Upper lobe of right lung (tissue), 1 donor: ENCODE measurements at places on chromosomes 5 and 9.

- no peak for DNase-seq
Measured at GRCh38 chr5:157107508-157107907, 1.3 kb downstream of the HAVCR2 start.

GRCh38 chr9:136055715-136056545 is 39.2 kb downstream of the NACC2 start:
- DNase-seq = peak; percentile 59

- no peak for DNase-seq
Measured at GRCh38 chr5:170749911-170750431, 33.6 kb upstream of the GABRP start.

DNA sequence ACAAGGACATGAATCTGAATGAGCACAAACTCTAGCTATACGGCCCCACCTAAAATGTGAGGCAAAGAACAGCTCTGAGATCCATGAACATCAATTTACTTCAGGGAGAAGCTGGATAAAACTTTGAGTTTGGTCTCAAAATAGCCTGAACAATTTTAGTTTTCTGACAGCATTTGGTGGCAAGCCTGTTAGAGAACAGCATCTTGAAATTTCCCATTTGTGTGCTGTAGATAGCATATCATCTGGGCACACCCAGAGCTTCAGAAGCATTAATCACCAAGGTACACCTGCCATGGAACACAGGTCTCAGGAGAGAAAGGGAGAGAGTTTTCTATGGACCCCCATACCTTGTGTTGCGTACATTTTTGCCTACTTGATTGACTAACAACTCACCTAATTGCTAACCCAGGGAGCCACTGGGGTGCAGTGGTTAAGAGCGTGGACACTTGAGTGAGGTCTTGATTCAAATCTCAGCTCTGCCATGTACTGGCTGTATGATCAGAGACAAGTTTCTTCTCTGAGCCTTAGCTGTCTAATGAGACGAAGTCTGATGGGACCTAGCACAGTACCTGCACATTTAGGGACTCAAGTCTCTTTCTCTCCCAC is 264.9 kb downstream of the PIK3R1 start:
- no peak for DNase-seq

DNA sequence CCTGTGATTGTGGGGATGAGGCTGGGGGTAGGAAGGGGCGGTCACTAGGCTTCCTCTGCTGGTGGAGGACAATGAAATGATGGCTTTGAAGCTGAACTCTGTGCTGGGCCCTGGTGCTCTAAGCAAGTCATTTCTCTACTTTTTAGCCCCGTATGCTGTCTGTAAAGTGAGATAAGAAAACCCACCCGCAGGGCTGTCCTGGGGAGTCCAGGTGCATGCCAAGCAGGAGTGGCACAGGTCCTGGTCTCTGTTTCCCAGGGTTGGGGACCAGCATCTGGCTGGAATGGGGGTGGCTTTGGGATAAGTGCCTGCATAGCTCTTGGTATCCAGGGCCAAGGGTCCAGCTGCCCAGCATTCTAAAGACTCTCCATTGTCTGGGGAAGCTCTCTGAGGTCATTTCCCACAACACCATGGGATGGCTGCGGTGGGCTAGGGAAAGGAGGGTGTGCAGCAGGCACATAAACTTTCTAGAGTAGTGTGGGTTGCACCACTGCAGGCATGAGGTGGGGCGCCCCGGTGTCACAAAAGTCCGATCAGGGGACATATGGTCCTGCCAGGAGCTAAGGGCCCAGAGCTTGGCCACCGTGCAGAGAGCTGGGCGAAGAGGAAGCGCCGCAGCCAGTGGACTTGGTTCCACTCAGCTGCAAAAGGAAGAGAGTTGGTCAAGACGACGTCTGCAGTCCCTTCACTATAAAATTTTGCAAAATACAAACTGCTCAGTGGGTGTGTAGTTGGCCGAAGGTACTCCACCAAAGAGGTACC is 25.6 kb upstream of the GTF3C5 start:
- no peak for DNase-seq

DNA sequence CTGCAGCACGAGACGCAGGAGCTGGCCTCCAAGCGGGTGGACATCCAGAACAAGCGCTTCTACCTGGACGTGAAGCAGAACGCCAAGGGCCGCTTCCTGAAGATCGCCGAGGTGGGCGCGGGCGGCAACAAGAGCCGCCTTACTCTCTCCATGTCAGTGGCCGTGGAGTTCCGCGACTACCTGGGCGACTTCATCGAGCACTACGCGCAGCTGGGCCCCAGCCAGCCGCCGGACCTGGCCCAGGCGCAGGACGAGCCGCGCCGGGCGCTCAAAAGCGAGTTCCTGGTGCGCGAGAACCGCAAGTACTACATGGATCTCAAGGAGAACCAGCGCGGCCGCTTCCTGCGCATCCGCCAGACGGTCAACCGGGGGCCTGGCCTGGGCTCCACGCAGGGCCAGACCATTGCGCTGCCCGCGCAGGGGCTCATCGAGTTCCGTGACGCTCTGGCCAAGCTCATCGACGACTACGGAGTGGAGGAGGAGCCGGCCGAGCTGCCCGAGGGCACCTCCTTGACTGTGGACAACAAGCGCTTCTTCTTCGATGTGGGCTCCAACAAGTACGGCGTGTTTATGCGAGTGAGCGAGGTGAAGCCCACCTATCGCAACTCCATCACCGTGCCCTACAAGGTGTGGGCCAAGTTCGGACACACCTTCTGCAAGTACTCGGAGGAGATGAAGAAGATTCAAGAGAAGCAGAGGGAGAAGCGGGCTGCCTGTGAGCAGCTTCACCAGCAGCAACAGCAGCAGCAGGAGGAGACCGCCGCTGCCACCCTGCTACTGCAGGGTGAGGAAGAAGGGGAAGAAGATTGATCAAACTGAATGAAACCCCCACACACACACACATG is 654 bp downstream of the PURA start:
- peak; percentile 88 for DNase-seq

DNA sequence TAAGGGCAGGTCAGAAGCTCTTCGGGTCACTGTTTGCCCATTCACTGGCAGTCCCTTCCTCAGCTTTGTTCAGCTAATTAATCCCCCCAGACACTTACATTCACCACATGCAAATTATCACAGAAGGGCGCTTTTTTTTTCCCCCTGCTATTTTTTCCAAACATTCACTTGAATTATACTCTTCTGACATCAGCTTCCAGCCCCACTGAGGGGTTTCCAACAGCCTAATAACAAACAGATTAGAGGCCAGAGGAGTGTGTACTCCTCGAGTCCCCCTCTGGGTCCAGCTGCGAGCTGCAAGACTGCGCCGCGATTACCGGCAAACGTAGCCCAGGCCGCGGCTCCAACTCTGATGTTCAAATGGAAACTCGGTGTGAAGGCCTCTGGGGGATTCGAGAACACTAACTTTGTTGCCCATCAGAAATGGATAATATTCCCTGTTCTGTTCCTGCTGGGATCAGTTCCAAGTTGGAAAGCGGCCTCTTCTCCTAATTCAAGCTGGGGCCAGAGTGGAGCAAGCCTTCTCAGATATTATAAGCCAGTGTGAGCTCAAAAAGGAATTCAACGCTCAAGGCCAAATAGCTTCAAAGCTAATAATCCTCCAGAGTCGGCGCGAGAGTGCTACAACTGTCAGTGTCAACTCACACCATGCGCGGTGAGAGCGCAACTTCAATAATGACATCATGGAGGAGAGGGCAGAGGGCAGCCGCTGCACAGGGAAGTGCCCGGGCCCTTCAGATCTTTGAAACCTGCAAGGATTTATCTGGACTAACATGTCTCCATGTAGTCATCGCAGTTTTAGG is 560.8 kb downstream of the BNC2 start:
- no peak for DNase-seq

- no peak for DNase-seq
Measured at GRCh38 chr9:80146466-80146865, 574.7 kb downstream of the TLE4 start.

DNA sequence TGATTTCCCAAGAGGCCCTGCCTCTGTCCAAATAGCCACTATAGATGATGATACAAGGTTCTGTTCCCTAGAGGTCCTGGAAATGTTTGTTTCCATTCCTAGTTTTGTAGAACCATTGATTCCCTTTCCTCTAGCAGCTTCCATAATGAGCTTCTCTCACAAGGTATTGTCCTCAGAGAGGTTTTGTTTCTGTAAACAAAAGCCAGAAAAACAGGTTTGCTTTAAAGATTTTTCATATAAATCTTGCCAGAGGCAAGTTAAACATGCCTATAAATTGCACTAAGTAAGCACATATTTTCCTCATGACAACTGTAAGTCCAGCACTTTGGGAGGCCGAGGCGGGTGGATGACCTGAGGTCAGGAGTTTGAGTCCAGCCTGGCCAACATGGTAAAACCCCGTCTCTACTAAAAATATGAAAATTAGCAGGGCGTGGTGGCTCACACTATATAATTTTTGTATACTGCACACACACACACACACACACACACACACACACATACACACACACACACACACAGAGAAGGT is 1787.7 kb downstream of the EFNA5 start:
- DNase-seq = no peak
